ENCODE measurements at places on chromosomes 1 and 21.

DNA sequence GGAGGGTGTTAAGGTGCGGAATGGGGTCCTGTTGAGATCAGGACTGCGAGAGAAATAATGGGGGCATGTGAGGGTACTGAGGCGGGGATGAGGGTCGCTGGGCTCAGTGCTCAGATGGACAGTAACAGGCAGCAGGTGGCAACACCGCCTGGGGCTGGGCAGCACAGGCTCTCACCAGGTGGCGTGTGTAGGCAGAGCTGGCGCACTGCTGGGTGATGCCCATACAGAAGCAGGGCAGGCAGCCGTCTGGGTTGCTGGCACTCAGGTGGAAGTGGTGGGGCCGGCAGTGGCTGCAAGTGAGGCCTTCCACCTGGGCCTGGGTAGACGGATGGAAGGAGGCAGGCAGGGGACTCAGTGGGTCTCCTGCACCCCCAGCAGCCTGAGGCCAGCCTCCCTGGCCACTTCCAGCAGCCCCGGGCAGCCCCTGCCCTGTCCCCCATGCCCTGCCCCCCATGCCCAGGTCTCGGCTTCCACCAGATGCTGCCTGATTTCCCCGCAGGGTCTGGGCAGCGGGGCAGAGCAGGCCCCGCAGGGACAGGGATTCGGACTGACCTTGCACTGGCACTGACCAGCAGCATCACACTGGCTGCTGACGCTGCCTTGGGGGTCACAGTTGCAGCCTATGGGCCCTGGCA is 60.5 kb downstream of the LDLRAD2 start:
- no peak for DNase-seq

- no peak for DNase-seq
Observed at GRCh38 chr1:60681095-60681860, 401.1 kb upstream of the NFIA start.

DNA sequence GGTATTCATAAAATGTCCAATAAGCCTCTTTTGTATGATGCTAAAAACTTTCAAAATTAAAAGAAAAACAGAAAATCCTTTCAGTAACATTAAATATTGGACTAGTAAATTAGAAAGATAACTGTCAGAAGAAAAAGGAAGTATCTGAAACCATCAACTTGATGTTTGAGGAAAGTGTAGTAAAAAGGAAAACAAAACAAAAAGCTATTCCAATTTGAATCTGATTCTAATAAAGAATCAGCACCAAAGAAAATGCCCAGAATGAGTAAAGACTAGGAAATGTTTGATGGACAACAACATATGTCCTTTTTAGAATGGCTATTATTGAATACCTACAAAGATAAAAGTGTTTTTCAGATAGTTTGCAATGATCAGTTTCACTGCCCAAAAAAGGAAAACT is 79.9 kb upstream of the RBM34 start:
- DNase-seq, result no peak

GRCh38 chr1:166675213-166675612 is 164.1 kb upstream of the POGK start:
- DNase-seq, result no peak

DNA sequence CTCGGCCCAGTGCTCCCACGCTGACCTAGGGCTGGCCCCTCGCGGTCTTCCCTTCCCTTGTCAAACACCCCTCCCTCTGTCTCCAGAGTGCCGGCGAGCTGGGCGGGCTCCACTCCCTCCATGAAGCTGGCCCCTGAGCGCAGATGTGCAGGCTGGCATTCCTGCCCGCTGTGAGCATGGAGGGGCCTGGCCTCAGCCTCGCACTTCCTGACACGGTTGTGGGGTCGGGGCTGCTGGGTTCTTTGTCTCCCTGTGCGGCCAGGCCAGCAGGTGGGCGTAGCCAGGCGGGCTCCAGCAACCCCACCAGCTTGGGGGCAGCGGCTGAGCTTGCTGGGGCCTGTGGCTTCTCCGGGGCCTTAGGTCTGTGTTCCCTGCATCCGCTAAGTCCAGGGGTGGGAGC is 14.2 kb upstream of the PEX10 start:
- no peak for DNase-seq

GRCh38 chr1:183569141-183569540 is 21.1 kb downstream of the NCF2 start:
- DNase-seq, result peak; percentile 35

DNA sequence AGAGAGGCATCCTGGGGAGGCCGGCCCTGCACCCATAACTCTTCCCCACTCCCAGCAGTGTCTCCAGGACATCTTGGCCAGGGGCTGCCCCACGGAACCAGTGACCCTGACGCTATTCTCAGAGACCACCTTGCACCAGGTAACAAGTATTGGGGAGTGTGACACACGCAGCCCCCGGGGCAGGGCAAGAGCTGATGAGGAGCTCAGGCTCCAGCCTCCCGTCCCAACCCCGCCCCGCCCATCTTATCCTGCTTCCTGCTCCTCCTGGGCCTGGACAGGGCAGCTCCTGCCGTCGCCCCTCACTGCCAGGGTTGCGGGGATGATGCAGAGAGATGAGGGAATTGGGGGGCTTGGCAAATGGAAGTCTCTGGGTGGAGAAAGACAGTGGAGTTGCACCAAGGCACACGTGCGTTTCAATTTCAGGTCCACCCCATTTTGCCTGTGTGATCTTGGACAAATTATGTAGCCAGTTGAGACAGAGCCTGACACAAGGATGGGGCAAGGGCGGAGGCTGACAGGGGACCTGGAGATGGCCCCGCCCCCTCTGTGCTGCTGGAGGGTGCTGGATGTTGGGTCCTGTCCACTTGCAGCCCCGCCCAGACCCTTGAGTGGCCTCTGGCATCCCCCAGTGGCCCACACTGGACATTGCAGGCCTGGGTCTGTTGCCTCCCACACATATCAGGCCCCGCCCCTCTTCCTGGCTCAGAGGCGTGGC is 10.7 kb downstream of the CLCNKA start:
- DNase-seq, result peak; percentile 80

GRCh38 chr1:225318706-225319575 is 108.9 kb downstream of the LBR start:
- peak; percentile 19 for DNase-seq
